Right renal pelvis (tissue), 4 donors: ENCODE measurements at places on chromosomes 4 and X.

DNA sequence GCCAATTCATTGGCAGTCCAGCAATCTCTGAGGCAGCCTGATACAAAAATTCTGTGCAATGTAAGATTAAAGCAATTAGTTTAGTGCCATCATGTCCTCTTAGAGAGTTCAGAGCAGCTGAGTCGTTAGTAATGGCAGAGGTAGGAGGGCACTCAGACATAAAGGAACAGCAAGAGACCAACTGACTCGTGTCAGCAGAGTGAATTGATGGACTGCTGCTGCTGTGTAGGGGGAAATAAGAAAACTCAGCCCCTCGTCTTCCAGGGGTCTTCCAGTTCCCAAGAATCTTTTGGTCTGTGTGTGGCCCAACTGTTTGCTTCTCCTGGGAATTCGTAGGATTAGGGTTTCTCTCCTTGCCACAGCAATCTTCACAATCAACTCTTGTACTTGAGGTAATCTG, 100.9 kb downstream of the TTC29 start:
- DNase-seq = no peak

DNA sequence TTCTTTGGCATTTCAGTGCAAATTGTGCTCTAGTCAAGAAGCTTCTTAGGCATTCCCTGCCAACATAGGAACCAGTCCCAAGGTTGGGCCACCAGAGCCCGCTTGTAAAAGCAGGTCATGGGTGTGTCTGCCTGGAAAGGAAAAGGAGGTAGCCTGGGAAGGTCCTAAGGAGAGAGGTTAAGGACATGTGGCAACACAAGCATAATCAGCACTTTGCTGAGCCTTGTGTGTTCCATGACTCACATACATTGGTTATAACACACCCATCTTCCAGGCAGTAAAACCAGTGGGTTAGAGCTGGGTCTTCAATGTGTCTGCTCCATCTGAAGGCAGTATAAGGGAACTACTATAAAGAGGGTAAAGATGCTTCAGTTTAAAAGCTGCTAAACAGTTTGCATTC, 165.0 kb downstream of the FHIP1A start:
- DNase-seq = no peak

DNA sequence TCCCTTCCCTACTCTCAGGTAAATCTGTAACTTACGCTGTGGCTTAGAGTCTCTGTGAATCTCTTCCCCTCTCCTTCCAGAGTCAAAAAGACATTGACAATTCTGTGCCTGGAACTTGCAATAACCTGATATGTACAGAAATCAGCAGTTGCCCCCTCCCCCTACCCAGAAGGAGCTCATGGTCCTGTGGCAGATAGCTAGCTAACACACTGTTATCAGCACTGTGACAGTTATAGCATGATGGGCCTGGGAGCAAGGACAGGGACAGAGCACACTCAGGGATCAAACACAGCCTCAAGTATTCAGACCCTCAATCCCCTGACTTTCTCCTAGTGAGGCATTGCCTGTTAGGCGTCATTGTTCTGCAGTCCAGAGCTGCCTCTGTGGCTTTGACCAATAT, 18.7 kb upstream of the MAGEA10 start:
- DNase-seq = no peak

DNA sequence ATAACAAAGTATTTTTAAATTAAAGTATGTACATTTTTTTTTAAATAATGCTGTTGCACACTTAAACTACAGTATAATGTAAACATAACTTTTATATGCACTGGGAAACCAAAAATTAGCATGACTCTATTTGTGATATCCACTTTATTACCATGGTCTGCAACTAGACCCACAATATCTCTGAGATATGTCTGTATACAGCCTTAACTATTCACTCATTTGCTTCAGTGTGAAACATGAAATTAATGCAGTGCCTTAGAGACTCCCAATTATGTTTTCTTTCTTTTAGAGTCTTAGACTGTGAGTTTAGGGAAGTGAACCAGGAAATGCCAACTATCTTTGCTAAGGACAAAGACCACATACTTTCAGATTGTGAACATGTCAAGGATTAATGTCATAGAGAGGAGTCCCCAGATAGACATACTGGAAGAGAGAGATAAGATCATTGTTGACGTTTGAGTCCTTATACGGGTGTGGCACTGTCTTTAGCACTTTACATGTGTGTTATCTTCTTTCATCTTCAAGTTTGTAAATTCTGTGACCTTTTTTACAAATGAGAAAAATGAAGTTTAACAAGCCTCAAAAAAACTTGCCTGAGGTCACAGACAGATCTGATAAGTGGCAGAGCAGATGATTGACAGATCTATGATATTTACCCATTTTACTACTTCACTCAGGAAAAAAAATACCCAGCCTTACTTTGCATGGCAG, 23.2 kb downstream of the CXorf58 start:
- no peak for DNase-seq

DNA sequence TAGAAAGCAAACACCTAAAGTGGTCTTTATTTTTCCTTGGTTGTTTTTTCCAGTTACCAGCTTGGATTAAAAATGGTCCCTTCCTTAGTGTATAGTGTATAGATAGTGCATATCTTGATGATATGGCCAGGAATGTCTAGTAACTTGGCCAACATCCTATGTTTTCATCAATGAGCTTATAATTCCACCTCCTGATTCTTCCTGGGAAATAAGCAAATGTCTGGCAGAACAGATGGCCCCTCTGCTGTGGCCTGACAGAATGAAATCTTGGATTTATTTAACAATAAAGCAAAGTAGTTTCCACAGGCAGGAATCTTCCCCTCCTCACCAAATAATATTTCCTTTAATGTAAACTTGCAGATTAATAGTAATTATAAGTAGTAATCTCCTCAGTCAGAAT, 6.1 kb downstream of the SCARB2 start:
- DNase-seq = no peak

DNA sequence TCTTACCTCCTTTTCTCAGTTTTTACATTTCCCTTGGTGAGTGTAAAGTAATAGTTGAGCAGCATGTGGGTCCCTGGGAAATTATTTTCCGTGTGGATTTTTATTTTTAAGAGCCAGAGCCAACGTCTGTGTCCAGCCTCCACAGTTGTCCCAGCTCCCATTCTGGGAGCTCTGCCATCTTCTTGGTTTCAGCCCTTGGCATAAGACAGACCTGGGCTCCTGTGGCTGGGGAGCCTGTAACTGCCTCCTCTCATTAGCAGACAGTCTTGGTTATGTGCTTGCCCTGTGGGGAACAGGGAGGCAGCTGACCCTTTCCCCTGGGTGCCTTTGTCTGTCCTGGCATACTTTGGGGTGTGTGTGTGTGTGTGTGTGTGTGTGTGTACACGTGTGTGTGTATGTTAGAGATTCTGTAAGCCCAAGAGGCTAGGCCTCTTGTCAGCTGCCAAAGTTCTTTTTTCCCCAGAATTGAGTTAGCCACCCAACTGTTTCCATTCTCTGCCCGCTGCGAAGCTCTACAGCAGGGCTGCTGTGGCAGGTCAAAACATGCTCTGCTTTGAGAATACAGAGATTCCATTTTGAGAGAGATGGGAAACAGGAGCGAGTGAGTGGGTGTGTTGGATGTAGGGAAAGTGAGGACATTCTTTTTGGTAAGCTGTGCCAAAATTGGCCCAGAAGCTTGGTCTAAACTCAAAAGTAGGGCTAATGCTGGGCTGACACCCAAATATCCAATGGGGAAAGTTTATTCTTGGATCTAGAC, 140.7 kb downstream of the TMEM164 start:
- no peak for DNase-seq

- DNase-seq = no peak
Measured at GRCh38 chr4:41432881-41433280, 105.1 kb upstream of the LIMCH1 start.

- no peak for DNase-seq
Measured at GRCh38 chr4:54090804-54091623, 8.9 kb upstream of the GSX2 start.

GRCh38 chrX:149720021-149720689, 8.3 kb downstream of the MAGEA11 start:
- no peak for DNase-seq

GRCh38 chr4:37717576-37717975, 31.4 kb upstream of the RELL1 start:
- DNase-seq = no peak

DNA sequence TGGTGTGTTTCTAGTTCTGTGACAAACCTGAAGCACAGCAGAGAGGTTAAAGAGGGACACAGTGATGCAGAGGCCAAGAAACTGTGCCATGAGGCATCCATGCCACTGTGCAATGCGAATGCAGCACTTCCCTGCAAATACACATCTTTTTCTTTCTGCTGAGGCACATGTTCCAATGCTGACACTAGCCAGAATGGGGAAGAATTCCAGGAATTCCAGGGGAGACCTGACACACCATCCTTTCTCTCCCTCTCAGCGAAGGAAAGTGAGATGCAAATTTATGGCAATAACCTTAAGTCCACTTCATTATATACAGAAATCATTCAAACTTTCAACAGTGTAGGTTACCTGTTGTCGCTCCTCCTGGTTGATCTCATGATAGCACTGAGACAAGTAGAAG, 204.8 kb downstream of the LDB2 start:
- no peak for DNase-seq

DNA sequence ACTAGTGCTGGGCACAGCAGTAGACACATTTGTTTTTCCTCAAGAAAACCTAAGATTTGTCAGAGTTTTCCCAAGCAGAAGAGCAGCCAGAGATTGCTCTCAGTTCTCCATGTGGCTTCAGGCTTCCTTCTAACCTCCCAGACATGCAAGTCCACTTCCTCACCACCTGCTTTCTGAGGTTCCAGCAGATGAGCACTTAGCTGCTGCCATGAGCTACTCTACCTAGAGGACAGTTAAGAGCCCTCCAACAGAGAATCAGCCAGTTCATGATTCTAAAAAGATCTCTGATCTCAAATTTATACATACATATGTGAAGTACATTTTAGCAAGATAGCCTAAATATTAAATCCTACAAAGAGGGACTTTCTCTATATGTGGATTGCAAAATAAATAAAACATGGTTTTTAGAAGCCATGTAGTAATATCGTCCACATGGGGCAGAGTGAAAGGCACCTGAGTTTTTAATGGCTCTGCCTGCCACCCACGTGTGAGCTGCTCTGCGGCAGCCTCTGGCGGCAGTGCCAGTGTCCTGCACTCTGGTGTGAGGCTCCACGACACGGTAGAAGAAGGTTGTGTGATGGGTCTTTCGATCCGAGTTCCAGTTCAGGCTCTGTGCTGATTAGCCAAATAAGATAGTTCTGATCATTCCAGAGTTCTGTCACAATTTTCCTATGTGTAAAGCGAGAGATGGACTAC, 10.3 kb downstream of the CYP4V2 start:
- DNase-seq = no peak

GRCh38 chr4:78656968-78657445, 105.4 kb downstream of the ANXA3 start:
- DNase-seq = no peak

DNA sequence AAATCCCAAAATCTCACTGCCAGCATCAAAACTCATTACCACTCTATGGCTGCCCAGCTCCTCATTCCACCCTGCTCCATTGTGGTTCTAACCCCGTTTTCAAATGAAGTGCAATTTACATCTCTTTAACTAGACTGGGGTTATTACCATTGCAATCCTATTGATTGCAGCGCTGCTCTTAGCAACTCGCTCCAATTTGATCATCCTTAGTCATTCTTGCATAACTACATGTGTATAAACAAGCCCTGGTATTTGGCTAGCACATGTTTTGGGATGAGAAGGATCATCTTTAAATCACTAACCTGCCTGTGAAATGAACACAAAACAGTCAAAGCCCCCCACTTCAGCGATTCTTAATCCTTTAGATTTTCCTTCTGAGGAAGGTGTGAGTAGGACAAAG, 340.1 kb upstream of the PPARGC1A start:
- no peak for DNase-seq

GRCh38 chr4:95601356-95601755, 52.6 kb upstream of the UNC5C start:
- no peak for DNase-seq

DNA sequence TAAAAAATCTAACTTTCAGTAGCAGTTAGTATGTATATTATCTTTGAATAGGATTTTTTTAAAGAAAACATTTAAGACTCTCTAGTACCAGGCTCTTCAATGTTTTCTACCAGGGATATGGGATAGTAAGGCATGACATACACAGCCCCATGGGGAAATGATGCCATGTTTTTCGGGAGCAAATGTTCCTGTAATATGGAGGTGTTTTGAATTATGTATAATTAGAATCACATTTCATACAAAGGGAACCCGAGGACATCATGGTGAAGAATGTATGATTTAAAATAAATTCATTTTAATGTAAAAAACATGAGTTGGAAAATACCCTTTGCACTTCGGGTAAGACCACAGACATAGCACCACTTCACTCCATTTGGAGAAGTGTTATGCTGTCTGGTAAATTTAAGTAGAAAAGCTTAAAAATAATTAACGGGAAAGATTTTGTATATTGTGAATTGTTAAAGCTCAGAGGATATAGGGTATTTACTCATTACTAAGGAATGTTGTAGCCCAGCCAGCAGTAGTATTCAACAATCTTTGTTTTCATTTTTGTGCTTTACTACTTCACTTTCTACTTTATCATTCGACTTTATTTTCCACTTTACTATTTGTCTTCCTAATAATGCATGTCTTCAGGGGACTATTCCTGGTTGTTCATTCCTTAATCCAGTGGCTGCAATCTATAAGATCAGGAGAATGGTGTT, 2050.7 kb downstream of the ARAP2 start:
- DNase-seq = no peak

- no peak for DNase-seq
Measured at GRCh38 chr4:15077969-15078368, 75.7 kb downstream of the CPEB2 start.

GRCh38 chr4:121551271-121551670, 145.5 kb downstream of the ANXA5 start:
- DNase-seq = no peak

- DNase-seq = no peak
Measured at GRCh38 chr4:39910064-39910463, 67.6 kb downstream of the PDS5A start.

- no peak for DNase-seq
Measured at GRCh38 chr4:68476191-68476590, 28.9 kb downstream of the TMPRSS11E start.

- no peak for DNase-seq
Measured at GRCh38 chr4:82715731-82716617, 82.6 kb downstream of the SCD5 start.

- DNase-seq = no peak
Measured at GRCh38 chr4:79472693-79473438, 64.8 kb upstream of the GK2 start.
